ENCODE measurements at places on chromosomes 5 and 9. TPM values are rescaled to one million over a fixed set of nuclear protein-coding genes. Genes with fewer than 3 reads are reported as not detected.
A peak's percentile ranks its signal among the peaks of the same experiment; 100 is the strongest.

Gene TTC23L
- 1.6 TPM for total RNA-seq

GRCh38 chr9:111833941-111834340, 39.2 kb upstream of the SHOC1 start:
- H3K27me3 ChIP-seq = no peaks in the 10 kb centered on the region
- no peaks in the 10 kb centered on the region for H3K36me3 ChIP-seq
- no peaks in the 10 kb centered on the region for H3K4me1 ChIP-seq
- no peak overlapping the region for H3K4me3 ChIP-seq
- no peak for DNase-seq

Gene FAM53C
- total RNA-seq = 51.3 TPM

GRCh38 chr9:114271556-114272510, 51.1 kb upstream of the ORM1 start:
- H3K4me1 ChIP-seq = no peaks in the 10 kb centered on the region
- H3K4me3 ChIP-seq = no peak overlapping the region
- peaks cover 9% of the 10 kb centered on the region for H3K36me3 ChIP-seq
- H3K27me3 ChIP-seq = no peaks in the 10 kb centered on the region
- no peak overlapping the region for H3K27ac ChIP-seq

DNA sequence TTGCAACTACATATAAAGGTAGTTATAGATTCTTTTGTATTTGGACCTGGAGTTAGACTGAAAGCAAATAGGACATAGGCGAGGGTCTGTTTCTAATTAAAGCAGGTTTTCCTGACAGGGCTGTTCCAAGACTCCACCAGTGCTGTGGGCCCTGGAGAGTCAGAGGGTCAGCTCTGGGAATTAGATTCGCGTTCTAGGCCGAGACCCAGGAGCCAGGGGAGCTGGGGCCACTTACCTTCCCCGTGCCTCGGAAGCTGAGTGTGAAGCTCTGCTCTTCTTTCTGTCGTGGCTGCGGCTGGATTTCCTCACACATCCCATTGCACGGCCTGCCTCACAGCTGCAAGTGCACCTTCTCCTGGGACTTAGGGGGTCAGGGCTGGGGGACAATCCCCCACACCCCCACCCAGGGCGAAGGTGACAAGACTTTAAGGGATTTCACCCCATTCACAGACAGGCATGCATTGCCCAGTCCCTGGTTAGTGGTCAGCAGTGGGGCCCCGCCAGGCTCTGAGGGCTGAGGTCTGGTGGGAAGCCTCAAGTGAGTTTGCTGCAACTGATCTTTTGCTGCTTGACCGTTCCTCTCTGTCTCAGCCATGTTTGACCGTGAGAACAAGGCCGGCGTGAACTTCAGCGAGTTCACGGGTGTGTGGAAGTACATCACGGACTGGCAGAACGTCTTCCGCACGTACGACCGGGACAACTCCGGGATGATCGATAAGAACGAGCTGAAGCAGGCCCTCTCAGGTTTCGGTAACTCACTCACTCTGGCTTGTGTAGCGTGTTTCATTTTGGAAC, 15.3 kb upstream of the AHRR start:
- H3K4me1 ChIP-seq = peaks cover 42% of the 10 kb centered on the region
- H3K27ac ChIP-seq = peak overlapping the region; percentile 88
- no peaks in the 10 kb centered on the region for H3K27me3 ChIP-seq
- no peak overlapping the region for H3K4me3 ChIP-seq

DNA sequence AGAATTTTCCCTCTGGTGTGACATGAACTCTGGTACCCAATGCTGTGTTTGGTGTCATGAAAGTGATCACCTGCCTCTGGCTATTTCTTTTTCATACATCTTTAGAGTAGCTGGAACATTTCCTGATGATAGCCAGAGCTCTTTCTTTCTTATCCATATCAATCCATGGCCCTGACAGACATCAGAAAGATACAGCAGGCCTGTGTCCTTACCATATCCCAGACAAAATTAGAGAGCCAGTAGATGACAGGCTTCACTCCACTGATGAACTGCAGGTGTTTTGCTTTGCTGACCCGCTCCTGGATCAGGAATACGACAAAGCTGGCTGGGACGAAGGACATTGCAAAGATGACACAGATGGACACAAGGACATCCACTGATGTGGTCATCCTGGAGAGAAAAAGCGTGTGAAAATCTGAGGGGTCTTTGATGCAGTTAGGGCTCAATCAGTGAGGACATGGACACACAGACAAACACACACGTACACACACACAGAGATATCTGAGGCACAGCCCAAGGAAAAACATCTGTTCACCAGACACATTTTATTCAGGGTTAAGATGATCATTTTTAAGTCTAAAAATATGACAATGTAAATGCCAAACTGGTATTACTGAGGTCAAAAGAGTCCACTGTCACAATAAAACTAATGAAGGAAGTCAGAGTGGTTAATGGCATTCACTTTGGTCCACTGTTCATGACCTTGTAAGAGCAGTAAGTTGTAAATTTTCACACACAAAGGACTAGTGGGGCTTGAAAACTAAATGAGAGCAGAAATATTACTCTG, 34.5 kb downstream of the NIPSNAP3B start:
- no peak overlapping the region for H3K27ac ChIP-seq
- H3K36me3 ChIP-seq = peaks cover 3% of the 10 kb centered on the region
- DNase-seq = no peak
- no peaks in the 10 kb centered on the region for H3K4me1 ChIP-seq

Gene HACD4
- total RNA-seq = 1.2 TPM

- DNase-seq = no peak
- H3K27ac ChIP-seq = no peak overlapping the region
- no peak overlapping the region for H3K4me3 ChIP-seq
Measured at GRCh38 chr5:32859211-32859641, 148.1 kb downstream of the NPR3 start.

DNA sequence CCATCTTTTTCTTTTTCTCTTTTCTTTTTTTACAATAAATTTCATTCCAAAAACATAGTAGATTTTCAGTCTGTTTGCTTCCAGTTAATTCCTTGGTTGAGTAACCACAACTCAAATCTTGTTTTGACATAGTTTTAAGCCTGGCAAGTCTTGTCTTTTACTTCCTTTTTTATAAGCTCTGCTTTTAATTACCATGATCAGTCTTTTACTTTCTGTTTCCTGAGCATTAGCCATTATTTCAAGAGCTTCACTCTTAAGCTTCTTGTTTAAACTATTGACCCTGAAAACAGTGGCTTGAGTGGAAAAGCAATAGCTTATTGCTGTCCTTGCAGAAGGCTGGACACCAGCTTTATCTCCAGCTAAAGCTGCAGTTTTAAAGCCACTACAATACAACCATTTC, 1363.3 kb downstream of the MAT2B start:
- H3K36me3 ChIP-seq = no peaks in the 10 kb centered on the region
- no peak for DNase-seq
- H3K4me3 ChIP-seq = no peak overlapping the region
- no peaks in the 10 kb centered on the region for H3K27me3 ChIP-seq

DNA sequence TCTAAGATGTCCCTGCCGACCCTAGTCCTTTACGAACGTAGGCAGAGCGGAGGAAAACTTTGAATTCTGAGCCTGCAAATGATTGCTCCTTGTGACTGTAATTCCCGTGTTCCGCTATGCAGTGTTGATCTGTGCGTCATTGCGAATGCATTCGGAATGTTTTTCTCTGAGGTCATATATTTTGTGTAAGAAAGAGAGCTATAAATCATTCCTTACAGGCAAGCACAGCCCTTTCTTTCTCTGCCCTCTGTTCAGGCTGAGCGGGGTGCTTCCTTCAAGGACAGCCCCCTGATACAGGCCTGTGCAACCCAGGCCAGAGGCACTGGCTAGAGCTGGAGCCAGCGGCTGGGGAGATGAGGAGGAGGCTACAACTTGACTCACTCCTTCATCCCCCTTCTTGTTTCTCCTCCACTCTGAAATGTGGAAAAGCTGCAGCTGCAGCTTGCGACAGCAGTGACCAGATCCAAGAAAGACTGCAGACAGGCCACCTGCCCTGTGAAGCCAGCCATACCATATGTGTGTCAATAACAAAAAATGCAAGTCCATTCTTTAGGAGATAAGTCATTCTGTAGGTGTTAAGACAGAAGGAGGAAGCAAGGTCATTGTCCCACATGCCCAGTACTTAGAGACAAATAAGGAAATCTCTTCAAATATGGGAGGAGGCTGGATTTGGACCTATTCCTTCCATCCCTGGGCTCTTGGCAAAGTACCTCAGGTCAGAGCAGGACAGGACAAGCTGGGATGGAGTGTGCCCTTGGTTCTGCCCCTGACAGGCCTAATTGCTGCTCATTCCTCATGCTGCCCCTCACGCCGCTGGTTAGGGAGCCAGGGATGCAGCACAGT, 345.7 kb upstream of the WWC1 start:
- no peak overlapping the region for H3K27ac ChIP-seq
- no peak for DNase-seq
- no peak overlapping the region for H3K4me3 ChIP-seq

DNA sequence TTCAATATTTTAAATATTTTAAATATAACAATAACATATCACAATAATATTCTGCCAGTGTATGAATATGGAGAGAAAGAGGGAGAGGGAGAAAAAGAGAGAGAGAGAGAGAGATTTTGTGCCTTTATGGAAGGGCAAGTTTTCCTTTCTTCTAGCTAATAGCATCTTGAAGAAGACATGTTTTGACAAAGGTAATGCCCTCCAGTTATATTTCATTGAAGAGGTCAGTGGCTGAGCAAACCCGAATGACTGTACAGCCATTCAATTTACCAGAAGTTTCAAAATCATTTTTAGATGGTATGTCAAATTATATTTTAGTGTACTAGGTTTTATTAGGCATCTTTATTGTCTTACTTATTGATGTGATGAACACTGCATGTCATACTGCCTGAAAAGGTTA, 139.3 kb downstream of the EMB start:
- H3K27me3 ChIP-seq = peaks cover 4% of the 10 kb centered on the region
- no peak for DNase-seq
- no peak overlapping the region for H3K4me3 ChIP-seq
- peaks cover 45% of the 10 kb centered on the region for H3K36me3 ChIP-seq

Gene MSMP
- total RNA-seq = 1.2 TPM

Gene ATOX1
- total RNA-seq = 77.4 TPM

Gene PCDHA13
- 3.8 TPM for total RNA-seq

DNA sequence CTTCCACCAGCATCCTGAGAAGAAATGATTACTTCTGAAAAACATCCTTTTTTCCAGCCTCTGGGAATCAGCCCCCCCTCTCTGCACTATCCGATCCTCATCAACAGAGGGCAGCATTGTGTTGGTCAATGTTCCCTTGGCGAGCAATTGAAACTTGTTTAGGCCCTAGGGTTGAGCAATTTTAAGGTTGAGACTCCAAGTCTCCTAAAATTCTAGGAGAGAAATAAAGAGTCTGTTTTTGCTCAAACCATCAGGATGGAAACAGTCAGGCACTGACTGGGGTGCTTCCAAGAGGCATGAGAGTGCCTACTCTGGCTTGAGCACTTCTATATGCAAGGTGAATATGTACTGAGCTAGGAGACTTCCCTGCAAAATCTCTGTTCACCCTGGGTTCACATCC, 12.4 kb upstream of the CYFIP2 start:
- H3K36me3 ChIP-seq = no peaks in the 10 kb centered on the region
- H3K4me3 ChIP-seq = no peak overlapping the region
- DNase-seq = peak; percentile 71

DNA sequence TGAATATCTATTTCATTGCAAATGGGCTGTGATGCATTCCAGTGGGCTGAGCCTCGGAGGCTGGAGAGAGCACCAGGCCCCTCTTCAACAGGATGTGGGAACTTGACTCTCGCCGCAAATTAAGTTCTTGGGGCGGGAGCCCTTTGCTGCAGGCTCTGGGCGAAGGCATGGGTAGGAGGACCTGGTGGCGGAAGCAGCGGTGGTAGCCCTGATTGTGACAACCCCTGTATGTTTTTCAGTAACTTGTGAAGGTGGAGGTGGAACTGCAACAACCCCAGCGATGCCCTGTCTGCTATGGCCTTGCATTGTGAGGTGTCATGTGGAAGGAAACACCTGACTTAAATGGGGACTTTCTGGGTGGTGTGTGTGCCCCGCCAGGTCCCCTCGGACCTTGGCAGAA, 9.4 kb downstream of the FYB1 start:
- peaks cover 36% of the 10 kb centered on the region for H3K4me1 ChIP-seq
- no peaks in the 10 kb centered on the region for H3K27me3 ChIP-seq
- H3K36me3 ChIP-seq = no peaks in the 10 kb centered on the region
- no peak overlapping the region for H3K4me3 ChIP-seq

Gene HAVCR1
- total RNA-seq = not detected

DNA sequence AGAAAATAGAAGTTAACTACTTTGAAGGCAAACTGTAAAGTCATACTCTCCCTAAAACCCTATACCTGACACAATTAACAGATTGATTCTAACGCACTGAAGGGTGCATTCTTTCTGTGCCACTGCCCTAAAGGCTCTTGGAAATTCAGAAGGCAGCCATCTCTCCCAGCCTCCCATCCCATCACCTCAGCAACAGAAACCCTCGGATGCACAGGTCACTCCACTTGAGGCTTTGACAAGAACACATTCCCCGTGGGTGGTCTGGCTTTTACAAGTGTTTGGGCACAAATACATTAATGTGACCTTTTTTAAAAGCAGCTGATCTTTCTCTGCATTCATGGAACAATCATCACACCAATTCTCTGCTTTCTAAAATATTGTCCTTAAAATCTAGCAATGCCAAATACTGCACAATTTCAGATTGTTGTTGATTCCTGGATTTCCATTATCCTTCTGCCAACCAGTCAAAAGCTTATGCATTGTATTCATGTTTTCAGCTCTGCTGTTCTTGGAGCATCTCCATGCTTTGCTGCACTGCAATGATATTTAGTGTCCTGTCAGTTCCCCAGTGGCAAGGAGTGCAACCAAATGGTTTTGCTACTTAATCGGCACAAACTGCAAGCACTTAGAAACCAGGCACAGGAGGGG, 175.6 kb downstream of the TMEM161B start:
- no peak overlapping the region for H3K4me3 ChIP-seq
- H3K36me3 ChIP-seq = no peaks in the 10 kb centered on the region
- H3K27ac ChIP-seq = no peak overlapping the region
- peaks cover 28% of the 10 kb centered on the region for H3K4me1 ChIP-seq
- DNase-seq = no peak
- H3K27me3 ChIP-seq = no peaks in the 10 kb centered on the region

DNA sequence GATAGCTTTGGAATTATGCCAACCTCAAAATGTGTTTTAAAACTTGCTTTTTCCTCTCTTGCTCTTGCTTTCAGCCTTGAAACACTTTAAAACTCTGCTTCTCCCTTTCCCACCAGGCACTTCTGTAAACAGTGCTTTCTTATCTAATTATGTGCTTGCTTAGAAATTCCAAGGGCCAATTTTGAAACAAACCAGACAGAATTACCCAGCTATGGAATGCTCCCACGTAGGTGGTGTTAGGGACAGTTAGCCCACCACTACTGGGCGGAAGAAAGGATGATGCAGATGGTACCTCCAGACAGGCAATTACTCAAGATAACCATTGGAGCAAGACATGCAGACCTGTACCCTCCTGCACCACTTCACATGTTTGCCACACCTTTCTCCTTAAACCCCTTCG, 523.0 kb upstream of the PTPRD start:
- DNase-seq = no peak
- no peaks in the 10 kb centered on the region for H3K27me3 ChIP-seq
- no peak overlapping the region for H3K4me3 ChIP-seq
- H3K36me3 ChIP-seq = no peaks in the 10 kb centered on the region
